Germinal center (tissue), 1 donor: ENCODE measurements at places on chromosomes 7 and 10.

DNA sequence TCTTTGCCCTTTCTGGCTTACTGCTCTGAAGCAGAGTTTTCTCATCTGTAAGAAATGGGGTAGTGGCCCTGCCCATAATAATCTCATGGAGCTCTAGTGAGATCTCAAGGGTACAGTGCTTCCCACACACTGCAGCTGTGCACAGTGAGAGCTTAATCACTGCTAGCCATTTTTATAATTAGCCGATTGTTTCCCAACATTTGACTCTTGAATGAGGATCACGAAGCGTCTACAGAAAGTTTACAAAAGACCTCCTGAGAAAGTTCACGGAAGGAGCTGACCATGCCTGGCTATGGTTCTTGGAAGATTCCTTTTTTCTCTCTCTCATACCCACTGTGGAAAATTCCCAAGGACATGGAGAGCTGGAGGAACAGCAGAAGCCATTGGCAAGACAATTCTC lies 70.4 kb downstream of the FAM171A1 start:
- DNase-seq: no peak

GRCh38 chr10:63563623-63564022 lies 42.4 kb downstream of the REEP3 start:
- no peak for DNase-seq

DNA sequence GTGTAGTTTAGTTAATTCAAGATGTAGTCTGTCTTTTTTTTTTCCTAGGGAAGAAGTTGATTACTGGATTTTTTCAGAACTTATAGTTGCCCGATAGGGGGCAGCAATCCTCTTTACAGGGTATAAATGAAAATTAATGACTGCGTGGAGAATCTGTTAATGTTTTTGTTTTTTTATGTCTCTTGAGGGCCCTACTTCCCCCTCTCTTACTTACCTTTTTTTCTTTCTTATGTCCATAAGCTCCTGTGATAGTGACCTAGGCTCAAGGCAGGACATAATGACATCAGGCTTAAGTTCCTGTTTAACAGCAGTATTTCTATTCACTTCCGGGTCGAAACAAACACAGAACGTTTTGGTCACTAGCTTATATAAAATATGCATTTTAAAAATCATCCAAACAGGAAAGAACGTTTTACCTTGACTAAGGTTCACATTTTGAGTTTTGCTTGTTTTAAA lies 18.8 kb downstream of the CDC123 start:
- peak; percentile 33 for DNase-seq

- peak; percentile 74 for DNase-seq
These were observed 8.7 kb upstream of the GLRX3 start for GRCh38 chr10:130127364-130128061.

DNA sequence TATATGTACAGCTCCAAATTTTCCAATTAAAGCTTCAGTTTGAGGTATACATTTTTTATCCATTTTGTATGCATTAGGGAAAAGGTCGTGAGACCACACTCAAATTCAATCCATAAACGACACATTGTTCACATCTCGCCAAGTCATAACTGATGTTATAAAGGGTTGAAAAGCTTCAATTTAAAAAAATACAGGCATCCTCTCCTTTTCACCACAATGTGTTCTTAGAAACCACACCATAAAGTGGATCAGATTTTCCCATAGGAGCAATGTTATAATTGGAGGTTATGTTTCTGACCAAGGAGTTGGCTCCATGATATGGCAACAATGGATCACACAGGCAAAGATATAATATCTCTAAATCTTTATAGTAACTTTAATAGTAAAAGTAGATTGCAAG lies 663.6 kb downstream of the PARD3 start:
- no peak for DNase-seq

DNA sequence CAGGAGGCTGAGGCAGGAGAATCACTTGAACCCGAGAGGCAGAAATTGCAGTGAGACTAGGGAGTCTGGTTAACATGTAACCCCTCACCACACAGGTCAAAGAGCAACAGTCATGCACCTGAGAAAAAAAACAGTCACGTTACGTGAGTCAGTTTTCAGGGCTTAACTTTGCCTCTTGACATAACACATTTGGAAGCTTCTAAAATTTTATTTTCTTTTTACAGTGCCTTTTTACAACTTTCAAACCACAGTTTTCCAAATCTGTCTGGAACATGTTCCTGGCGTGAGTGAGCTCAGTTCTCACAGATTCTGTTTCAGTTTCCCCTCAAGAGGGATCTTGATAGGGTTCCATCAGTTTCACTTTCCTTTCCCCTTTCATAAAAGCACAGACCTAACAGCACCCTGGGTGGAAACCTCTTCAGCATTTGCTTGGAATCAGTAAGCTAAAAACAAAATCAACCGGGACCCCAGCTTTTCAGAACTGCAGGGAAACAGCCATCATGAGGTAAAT lies 4.4 kb downstream of the IFIT3 start:
- peak; percentile 77 for DNase-seq

- peak; percentile 30 for DNase-seq
These were observed 119.0 kb upstream of the KCNMA1 start for GRCh38 chr10:77756319-77757232.

DNA sequence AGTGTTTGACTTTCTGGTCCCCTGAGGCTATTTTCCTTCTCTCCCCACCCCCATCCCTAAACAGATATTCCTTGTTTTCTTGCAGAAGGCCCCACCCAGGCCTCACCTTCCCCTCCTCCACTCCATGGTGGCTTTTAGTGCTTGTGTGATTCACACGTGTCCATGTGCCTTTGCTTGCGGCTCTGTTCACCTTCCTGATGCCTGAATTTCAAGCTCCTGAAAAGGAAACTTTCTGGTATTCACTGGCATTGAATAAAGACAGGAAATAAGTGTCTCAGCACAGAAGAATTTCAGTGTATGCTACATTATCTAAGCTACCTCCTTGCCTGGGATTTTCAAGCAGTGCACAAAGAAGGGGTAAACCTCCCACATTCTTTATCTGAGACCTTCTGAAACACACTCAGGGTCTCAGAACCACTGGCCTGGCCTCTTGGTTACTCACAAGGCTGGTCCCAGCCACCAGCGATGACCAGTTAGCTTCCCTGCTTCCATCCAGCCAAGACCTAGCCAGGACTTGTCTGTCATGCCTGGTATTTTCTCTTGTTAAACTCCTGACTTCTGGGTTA lies 17.2 kb upstream of the UBE2H start:
- DNase-seq: no peak
